ENCODE measurements at places on chromosomes 3 and 15. TPM values are rescaled to one million over a fixed set of nuclear protein-coding genes. Genes with fewer than 3 reads are reported as not detected.

Gene IGDCC3
- not detected for total RNA-seq

Gene CEP97
- 4.8 TPM for total RNA-seq

Gene SLC27A2
- 10.3 TPM for total RNA-seq

Gene LXN
- 46.4 TPM for total RNA-seq

Gene CTXND1
- total RNA-seq = not detected

Gene SAXO2
- total RNA-seq = under 0.01 TPM

Gene PDZRN3
- not detected for total RNA-seq

Gene GABRB3
- 0.40 TPM for total RNA-seq

Gene SAMMSON
- total RNA-seq = not detected

Gene FOXL2NB
- not detected for total RNA-seq

Gene CD200
- 3.1 TPM for total RNA-seq

Gene CCDC191
- total RNA-seq = 0.79 TPM

DNA sequence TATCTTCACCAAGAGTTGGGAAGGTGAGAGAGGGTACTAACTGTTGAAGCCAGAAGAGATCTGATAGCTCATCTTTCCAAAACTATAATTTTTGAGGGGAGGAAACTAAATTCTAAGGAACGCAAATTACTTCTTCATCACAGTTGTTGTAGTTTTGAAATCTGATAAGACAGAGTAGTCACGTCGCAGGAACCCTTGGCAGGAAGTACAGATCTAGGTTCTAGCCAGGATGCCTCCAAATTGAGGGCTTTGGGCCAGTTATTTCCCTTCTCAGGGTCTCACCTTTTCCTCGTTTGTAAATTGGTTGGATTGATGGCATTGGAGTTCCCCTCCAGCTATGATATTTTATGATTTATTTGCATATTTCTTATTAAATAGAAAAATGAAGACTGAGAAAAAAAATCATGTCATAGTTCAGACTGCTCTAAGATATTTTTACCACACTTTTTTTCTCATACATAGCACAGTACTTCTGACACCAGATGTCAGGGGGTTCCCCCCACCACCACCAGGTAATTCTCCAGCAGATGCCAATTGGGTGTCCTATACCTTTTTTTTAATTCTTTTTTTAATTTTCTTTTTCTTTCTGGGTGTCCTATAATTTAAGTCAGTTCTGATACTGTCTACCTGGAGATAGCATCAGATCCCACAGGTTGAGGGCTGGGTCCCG lies 32.3 kb upstream of the APH1B start:
- no peak for DNase-seq

DNA sequence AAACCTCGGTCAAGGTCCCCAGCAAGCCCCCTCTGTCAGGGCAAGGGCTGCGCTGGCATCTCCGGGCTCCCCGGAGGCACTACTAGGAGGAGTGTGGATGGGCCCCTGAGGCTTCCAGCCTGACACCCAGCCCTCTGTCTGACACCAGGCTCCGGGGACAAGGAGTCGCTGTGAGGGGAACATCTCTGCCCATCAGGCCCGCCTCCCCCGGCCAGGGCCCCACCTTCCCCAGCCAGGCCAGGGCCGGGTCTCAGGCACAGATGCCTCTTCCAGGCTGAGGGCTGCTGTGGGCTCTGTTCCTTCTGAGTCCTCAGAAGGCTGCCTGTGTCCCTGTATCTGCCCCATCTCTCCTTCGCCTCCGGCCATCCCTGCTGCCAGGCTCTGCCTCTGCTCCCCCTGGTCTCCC lies 15.8 kb downstream of the CSPG4 start:
- DNase-seq = no peak

- DNase-seq = no peak
Measured at GRCh38 chr3:58638591-58638990, 28.0 kb downstream of the FAM3D start.

DNA sequence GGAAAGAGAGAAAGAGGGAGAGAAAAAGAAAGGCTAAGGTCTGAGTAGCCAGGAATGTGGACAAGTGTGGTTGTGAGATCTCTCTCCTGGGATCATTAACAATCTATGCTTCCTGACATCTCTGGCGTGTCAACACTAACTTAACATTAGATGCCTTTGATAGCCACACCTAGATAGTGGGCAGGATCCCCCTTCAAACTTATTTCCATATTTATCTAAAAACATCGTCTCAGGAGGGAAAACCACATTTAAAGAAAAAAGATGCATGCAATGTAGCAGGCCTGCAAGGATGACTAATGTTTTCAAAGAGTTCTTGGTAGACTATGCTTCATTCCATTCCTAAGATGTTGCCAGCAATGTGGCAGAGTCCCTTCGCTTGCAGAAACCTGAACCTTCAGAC lies 80.9 kb downstream of the MLH1 start:
- DNase-seq = peak; percentile 45

DNA sequence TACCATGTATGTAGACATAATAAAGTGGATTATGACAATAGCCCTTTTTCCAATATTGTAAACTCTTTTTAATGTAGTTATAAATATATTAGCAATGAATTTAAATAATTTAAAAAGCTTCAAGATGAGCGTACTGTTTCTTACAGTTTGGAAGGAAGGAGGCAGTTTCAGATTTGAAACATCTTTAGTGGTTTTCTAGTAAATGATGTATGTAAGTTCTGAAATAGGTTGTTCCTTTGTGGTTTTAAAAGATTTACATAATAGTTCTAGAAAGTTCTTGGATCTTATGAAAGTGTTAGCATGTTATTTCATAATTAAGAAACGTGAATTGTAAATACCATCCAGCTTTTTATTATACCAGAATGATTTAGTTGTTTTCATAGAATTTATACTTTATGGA lies 16.0 kb downstream of the DNAJC19 start:
- no peak for DNase-seq

- no peak for DNase-seq
Measured at GRCh38 chr3:49869525-49870126, at the start of gene CAMKV. TSS of gene CAMKV (minus strand) at chr3:49869906. CDS start at chr3:49862388, 7,518 bp downstream.

DNA sequence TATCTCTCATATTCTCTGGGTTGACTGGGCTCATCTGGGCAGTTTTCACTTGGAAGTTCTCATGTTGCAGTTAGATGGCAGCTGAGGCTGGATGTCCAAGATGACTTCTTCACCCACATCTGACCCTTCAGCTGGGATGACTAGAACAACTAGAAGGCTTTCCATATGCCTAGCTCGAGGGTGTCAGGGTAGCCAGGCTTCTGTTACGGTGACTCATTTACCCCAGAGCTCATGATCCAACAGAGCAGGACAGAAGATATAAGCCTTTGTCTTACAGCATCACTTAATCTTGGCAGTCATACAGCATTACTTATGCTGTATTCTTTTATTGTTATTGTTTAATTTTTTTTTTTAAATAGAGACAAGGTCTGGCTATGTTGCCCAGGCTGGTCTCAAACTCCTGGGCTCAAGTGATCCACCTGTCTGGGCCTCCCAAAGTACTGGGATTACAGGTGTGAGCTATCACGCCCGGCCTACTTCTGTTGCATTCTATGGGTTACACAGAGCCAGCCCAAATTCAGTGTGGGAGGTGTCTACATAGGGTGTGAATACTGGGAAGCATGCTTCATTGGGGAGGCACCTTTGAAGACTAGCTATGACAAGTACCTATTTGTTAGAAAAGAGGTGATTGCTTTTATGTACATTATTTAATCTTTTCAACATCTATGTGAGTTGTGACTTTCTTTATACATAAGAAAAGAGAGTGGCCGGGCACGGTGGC lies 10.7 kb downstream of the HMCES start:
- peak; percentile 52 for DNase-seq

- DNase-seq = no peak
Measured at GRCh38 chr15:66855041-66855440, 153.0 kb downstream of the SMAD6 start.

- no peak for DNase-seq
Measured at GRCh38 chr3:106030627-106030963, 161.8 kb upstream of the CBLB start.

- DNase-seq = no peak
Measured at GRCh38 chr3:37492977-37493471, 318.6 kb upstream of the LRRFIP2 start.

DNA sequence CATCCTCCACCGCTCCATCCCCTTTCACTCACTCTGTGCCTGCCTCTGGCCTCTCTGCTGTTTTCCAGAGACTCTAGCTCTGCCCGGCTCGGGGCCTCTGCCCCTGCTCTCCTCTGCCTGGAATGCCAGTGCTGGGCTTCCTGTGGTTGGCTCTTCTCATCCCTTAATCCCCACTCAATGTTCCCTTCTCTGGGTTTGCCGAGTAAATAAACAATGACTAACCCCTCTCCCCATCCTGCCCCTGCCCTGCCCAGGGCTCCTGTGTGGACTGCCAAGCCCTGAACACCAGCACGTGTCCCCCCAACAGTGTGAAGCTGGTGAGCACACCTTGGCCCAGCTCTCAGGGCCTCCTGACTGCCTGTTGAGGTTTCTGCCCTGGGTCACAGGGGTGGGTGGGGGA lies 12.2 kb downstream of the STAB1 start:
- peak; percentile 37 for DNase-seq

- DNase-seq = no peak
Measured at GRCh38 chr3:195003893-195004289, 267.1 kb downstream of the XXYLT1 start.

- DNase-seq = no peak
Measured at GRCh38 chr3:114646526-114646925, 352.7 kb downstream of the TIGIT start.

GRCh38 chr15:94395640-94396039 lies 164.3 kb downstream of the MCTP2 start:
- DNase-seq = no peak

GRCh38 chr15:32735989-32736700 lies 18.3 kb downstream of the GREM1 start:
- no peak for DNase-seq

- no peak for DNase-seq
Measured at GRCh38 chr3:165859061-165859460, 21.8 kb upstream of the BCHE start.

DNA sequence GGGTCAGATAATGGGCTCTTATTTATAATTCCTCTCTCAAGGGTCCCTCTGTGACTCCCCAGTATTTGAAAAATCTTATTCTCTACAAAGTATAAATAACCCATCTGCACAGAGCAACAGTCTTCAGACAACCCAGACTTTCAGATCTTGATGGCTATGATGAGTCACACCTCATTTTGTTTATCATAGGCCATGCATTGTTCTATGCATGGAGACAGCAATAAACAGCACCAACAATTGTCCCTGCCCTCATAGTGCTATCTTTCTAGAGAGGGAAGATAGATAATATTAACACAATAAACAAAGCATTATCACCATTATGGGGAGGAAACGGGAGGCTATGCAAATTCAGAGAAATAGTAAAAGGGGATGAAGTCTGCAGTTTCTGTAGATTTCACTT lies 13.4 kb downstream of the FHIT start:
- no peak for DNase-seq

DNA sequence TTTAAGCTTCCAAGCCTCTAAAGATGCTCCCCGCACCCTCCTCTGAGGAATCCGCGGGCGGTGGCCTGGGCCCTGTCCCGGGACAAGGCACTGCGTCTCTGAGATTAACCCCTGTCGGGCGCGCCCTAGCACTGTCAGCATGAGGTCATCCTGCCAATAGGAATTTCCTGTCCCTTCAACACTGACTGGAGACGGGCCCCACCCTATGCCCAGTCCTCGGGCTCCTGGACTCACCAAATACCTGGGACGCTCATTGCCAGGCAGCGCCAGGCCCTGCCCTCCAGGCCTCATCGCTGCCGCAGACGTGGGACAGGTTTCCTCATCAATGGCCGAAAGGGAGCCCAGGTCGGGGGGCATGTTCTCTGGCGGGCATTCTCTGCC lies 67.6 kb upstream of the SH3GL3 start:
- DNase-seq = no peak

DNA sequence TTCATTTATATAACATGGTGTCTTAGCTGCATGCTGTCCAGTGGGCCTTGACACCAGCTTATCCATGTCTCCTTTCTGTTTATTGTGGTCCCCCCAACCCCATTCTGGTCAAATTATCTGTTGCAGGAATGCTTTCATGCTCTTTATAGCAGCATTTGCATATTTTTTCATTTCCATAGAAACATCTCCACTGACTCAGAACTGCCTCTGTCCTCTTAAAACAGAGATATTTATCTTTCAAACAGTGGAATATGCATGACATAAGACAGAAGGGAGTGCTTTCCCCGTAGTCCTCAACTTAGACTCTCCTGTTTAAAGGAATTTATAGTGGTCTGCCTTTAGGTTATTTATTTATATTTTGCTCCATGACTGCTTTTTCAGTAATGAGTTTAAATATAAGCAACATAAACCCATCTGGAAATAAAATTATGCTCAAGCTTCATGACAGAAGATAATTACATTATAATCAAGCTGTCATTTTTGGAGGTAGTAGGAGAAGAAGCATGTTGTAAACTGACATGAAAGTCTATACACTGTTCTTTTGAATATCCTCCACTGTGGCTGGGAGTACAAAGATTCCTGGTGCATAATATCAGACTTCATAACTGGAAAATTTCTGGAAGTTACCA lies 179.5 kb upstream of the CD96 start:
- no peak for DNase-seq

GRCh38 chr3:44280631-44281030 lies 38.9 kb downstream of the TOPAZ1 start:
- no peak for DNase-seq

DNA sequence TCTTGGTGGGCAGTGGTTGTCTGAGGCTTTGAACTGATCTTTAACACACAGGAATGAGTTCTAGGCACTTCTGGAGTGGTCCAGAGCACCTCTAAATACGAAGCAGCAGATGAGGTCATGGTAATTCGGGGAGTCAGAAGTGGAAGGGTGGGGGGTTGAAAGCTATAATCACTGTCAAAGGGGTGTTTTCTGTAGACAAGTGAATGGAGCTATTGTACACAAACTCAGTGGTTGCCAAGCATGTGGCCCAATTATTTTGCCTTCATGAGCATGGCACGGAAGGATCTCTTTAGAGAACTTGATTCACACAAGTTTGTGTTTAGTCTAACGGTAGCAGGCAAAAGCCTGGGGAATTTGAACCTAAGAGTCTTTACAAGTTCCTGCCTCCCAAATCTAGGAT lies 6.3 kb downstream of the FRMD5 start:
- DNase-seq = no peak

DNA sequence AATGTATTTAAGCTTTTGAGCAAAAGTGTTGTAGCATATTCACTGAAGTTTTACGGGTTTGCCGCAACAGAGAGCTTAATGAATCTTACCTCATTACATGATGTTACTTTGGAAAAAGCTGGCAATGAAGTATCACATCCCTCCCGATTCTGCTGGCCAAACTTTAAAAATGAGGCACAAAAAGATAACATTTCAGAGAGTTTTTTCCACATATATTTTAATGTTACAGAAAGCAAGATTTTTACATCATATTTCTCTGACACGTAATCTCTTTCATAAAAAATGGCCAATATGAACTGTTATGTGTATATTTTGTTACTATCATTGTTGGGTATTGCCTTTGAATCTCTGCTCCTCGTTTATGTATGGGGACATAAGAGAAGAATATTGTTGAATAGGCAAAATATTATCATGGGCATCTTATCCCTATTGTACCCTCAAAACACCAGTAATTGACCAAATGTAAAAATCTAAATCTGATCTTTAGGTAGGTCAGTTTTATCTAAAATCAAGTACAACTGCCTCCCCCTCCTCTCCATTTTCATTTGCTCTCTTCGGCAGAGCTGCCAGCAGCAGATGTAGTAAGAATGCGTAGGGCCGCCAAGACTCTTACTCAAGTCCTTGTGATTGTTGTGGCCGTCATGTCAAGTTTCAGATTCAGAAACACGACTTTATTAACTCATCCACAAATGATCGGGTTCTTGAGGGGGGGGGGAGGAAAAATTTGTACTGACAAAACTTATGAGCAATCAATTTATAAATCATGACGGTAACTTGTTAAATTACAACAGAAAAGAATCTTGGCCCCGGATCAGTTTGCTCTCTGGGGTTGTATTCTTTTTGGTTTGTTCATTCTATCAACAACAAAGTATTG lies 106.7 kb upstream of the THRB start:
- no peak for DNase-seq

- no peak for DNase-seq
Measured at GRCh38 chr3:57252404-57252803, 24.9 kb downstream of the APPL1 start.
